ENCODE measurements at places on chromosomes 12 and 14.

- no peak for DNase-seq
Observed at GRCh38 chr12:91874086-91874865, 271.4 kb downstream of the BTG1 start.

GRCh38 chr12:91225316-91225715 lies 42.7 kb upstream of the DCN start:
- DNase-seq: no peak

DNA sequence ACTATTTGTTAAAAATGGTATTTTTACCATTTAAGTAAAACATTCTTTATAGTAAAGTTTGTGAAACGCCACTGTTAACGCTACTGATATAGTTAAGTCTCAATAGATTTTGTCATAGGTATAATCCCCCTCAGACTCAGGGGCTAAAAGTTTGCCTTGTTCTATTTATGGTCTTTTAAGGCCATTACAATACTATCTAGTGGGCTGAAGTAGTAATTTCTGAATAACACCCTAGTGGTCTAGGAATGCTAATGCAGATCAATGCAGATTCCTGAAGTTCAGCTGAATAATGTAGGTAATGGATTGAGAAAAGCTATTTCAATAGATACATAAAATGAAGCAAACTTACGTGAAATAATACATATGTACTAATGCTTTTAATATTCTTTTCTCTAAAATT lies 989.3 kb upstream of the NOVA1 start:
- no peak for DNase-seq

GRCh38 chr12:94863321-94864035 lies 140.0 kb downstream of the NDUFA12 start:
- no peak for DNase-seq

DNA sequence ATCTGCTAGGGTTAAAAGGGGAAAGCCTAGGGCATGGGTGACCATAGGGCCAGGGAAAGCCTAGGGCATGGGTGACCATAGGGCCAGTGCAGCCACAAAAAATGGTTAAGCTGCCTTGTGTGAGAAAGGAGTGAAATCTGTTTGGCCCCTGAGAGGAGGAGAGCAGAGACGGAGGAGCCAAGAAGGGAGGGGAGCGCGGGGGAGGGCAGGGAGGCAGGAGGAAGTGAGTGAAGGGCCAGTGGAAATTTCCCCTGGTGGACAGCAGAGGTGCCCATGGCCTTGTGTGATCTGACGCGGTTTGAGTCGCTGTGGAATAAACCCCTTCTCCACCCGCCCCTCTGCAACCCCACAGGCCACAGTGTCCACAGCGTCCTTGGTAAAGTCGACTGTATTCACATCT lies 618 bp upstream of the AQP6 start:
- DNase-seq: no peak

GRCh38 chr14:44341116-44341515 lies 166.0 kb downstream of the FSCB start:
- no peak for DNase-seq
